ENCODE measurements at places on chromosomes 4 and X.

DNA sequence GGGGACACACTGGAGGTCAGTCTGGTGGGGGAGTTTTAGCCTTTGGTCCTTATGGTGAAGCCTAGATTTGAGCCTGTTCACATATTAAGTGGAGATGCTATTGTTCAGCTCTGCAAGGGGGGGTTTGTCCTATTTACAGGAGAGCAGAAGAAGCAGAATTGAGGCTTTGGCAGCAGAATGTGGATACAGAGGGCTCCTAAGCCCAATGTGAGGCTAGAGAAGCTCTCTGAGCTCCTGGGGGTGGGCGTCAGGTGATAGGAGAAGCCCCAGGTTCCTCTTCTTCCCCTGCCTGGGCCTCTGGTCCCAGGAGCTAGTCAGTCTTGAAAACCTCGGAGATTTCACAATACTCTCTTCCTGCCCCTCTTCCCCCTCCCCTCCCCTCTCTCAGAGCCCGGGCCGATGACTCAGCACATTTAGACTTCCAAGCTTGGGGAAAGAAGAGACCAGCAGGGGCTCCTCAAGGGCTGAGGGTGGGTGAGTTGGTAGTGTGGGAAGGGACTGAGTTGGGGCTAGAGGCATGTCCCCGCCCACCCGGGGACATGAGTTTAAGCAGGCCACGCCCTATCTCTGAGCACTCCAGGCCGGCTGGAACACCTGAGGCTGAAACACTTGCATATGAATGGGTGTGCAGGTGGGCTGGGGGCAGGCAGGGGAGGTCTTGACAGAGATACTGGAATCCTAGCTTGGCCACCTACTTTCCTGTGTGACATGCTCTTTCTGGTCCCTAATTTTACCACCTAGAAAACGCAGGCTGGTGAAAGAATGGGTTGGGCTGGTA lies 3.4 kb downstream of the TFE3 start:
- no peak for DNase-seq

DNA sequence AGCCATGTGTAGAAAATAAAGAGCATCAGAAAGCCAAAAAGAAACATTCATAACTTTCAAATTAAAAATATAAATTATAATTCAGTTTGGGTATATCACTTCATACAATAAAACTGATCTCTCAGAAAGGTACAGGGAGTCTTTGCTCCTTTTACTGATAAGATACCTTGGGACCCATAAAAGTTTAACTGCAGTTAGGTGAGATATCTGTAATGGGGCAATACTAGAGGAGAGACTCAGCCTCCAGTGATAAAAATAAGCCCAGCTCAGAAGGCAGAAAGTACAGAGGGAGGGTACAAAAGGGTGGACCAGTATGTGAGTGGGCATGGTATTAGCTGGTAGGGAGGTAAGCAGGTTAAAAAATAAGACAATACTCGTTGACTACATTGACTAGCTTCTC lies 180.9 kb upstream of the AGTR2 start:
- DNase-seq: no peak

- no peak for DNase-seq
These were observed 206.3 kb downstream of the CBR4 start for GRCh38 chr4:168803732-168804131.

GRCh38 chr4:153028535-153028934 lies 92.4 kb downstream of the FHDC1 start:
- DNase-seq: no peak
